ENCODE measurements at places on chromosomes 1 and 21.

DNA sequence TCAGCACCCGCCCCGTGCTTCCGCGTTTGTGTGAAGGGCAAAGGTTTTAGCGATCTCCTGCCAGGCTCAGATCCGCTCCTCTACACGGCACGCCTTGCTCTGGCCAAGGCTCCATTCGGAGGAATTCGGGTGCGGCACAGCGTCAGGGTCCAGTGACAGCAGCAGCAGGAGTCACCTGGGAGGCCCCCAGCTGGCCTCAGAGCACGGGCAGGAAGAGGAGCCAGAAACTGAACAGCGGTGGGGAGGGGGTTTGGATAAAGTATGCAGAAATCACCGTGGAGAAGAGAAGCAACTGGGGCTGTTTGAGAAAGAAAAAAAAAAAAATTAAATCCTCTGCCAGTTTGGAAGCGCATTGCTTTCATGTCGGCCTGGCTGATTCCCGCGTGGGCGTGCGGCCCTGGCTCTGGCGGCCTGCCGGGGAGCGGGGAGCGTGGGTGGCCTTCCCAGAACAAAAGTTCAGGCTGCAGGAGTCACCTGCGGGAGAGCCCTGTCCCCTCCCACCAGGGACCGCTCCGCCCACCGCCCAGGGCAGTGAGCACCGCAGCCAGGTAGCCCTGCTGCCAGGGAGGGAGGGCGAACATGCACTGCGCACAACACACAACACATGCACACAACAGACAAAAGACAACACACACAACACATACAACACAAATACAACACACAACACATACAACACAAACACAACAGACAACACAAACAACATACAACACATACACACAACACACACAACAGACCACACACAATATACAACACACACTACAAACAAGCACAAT lies 107.6 kb downstream of the ETS2 start:
- DNase-seq, result peak; percentile 77

DNA sequence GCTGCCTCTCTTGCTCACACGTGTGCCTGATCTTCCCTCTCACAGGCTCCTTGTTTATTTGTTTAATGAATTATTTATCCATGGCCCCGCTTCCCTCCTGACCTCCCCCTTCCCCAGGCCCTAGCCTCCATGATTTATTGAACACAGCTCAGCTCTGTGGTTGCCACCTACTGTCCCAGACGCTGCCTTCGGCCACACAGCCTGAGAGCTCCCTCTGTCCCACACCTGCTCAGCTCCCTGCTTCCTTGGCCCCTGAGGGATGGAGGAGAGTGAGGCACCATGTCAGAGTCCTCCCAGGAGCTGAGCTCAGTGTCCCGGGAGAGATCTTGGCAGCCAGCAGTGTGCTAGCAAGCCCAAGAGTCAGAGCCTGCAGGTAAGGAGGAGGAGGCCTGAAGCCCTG lies 3.1 kb upstream of the EFNA3 start:
- DNase-seq, result no peak

GRCh38 chr1:25657121-25657882 lies 40.7 kb downstream of the MAN1C1 start:
- DNase-seq, result no peak

GRCh38 chr21:33898586-33898985 lies 17.0 kb downstream of the ATP5PO start:
- DNase-seq, result no peak

GRCh38 chr1:4653796-4654725 lies at the start of gene AJAP1:
TSS of gene AJAP1 (plus strand) at chr1:4654609. CDS start at chr1:4655426, 817 bp downstream.
- no peak for DNase-seq

DNA sequence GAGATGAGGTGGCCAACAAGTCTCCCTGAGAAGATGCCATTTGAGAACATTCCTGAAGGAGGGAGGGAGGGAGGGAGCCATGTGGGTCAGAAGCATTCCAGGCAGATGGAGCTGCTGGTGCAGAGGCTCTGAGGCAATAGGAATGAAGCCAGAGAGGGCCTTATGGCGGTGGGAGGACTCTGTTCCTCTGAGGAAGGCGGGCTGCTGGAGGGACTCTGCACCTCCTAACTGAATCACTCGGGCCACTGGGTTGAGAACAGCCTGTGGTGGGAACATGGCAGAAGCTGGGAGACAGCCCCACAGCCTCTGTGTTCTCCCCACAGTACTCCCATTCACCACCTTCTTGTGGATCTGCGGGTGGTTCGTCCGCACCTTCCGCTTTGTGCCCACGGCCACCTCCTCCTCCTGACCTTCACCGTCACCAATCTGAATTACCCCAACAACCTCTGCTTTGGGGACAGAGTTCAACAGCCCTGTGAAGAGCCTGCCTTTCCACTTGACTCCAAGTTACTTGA lies 2.4 kb upstream of the TMEM125 start:
- DNase-seq, result no peak

DNA sequence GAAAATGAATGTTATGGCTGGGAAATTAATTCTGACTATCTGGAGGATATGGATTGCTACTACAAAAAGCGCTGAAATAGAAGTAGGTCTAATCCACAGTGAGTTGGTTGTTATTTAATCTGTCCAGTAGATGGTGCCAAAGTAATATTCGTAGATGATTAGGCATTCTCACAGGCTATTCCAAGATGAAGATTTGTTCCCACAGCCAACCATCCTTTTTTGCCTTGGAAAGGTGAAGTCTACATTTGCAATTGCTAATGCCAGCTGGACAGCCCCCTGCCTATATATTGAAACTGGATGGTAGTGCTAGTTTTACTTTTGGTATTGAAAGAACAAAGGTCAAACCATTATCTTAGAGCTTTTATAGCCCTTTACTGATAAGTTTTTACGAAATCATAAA lies 43.8 kb downstream of the RBM11 start:
- peak; percentile 10 for DNase-seq

DNA sequence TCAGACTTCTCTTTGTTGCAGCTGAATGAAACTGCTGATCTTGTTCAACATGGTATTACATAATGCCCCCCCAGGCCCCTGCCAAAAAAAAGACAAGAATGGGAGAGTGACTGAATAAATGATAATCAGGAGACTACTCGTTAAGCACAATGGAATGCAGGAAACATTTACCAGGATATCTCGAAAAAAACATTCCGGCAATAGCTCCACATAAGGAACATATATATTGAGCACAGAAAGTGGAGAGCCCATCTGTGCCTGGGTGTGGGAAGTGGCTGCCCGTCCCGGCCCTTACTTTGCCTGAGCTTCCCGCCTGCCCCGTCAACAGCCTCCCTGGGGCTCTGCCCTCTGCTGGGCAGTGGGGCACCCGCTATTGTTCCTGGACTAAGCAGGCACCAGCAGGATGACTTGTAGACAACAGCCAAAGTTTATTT lies 13.3 kb downstream of the TRIM11 start:
- no peak for DNase-seq

GRCh38 chr1:10698726-10699469 lies 97.5 kb downstream of the CASZ1 start:
- no peak for DNase-seq

DNA sequence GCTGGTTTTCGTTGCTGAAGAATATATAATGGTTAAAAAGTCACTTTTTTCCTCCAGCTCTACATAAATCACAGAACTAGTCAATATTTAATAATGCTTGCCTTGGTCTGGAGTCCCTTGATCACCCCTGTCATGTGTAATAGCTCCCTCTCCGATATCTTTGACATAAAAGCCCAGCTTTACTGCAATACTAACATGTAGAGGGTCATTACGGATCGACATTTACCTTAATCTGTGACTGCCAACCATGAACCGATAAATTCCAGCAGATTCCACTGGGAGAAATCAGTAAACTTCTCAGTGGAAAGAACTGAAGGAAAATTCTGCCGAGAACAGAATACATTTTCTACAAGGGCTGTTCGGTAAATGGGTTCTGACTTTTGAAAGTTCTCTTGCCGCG lies 396.5 kb downstream of the KCTD3 start:
- no peak for DNase-seq

- no peak for DNase-seq
Observed at GRCh38 chr1:3060601-3061551, 8.1 kb upstream of the PRDM16 start.

GRCh38 chr21:37909936-37910335 lies 6.3 kb downstream of the KCNJ6 start:
- no peak for DNase-seq

DNA sequence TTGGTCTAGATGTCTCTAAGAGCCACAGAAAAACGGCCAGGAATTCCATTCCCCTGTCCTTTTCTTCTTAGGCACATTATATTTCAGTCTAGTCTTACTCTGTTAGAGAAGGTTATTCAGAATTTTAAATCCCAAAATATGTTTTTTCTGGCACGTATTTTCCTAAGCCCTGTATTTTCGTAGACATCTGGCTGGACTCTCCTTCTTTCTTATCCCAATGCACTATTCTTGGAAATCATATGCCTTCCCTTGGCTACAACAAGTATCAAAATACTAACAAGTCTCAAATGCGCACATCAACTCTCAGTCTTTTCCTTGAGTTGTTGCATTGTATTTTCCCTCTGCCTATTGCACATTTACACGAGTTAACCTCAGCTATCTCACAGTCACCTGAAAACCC lies 96.2 kb downstream of the DPYD start:
- DNase-seq, result no peak

All from HCT116 (cell line).